ENCODE measurements at places on chromosomes 6 and 20. TPM values are rescaled to one million over a fixed set of nuclear protein-coding genes. Genes with fewer than 3 reads are reported as not detected.

DNA sequence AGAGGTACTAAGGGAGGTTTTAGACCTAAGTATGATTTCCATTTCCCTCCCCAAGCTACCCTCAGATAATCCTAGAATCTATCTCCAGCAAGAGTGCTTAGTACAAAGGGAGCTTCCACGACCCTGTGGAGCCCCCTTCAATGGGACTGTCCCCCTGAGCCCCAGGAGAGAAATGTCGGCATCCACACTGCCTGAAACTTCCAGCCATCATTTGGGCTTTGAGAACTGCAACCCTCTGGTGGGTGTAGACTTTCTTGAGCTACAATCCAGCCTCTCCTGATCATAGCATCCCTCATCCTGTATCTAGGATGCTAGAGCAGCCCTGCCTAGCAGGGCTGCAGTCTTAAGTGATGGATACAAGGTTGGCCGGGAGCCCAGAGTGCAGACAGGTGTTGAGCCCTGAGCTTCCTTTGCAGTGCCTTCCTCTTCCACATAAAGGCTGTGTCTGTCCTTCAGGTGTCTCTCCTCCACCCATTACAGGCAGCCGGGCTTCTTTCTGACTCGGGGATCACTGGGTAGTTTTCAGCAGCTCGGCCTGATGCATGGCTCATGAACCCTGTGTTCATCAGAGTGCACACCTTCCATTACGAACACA lies 424.5 kb downstream of the PREX1 start:
- H3K27me3 ChIP-seq, result no peaks in the 10 kb centered on the region
- no peak overlapping the region for H3K4me3 ChIP-seq
- no peak for DNase-seq
- no peaks in the 10 kb centered on the region for H3K36me3 ChIP-seq

Gene PNPLA1
- not detected for total RNA-seq

DNA sequence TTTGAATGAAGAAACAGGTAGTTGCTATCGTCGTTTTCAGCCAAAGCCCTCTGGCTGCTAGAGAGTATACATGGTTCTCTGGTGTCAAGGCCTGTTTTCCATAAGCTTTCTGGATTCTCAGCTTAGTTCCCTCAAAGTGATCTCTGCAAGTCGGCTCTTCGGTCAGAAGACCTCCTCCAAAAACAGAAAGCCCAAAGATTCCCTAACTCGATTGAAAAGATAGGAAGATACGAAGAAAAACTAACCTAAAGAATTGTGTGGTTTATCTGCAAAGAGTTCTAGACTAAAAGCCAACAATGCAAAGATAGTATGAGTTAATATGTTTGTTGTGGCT lies 545 bp upstream of the ASCC3 start:
- peak overlapping the region; percentile 85 for H3K27ac ChIP-seq
- H3K27me3 ChIP-seq, result no peaks in the 10 kb centered on the region
- DNase-seq, result no peak
- H3K4me3 ChIP-seq, result peak overlapping the region; percentile 87

DNA sequence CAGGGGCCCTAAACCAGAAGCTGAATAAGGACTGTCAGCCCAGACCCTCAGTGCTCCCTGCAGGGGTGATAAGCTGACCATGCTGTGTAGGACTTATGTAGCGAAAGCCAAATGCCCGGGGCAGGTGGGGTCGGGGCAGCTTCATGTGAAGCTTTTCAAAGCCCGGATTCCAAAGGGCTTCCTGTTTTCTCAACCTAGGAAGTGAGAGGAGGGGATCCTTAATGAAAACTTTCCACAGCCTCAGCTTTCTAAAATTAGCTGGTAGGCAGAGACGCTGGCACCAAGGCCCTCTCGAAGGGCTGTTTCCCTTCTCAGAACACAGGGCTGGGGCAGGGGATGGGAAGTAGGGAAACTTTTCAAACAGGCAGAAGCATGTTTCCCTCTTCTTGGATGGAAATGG lies 148.9 kb downstream of the NFATC2 start:
- DNase-seq, result no peak
- peak overlapping the region; percentile 44 for H3K27ac ChIP-seq
- H3K36me3 ChIP-seq, result no peaks in the 10 kb centered on the region

Gene NINL
- total RNA-seq, result 0.24 TPM

- H3K4me3 ChIP-seq, result no peak overlapping the region
- no peaks in the 10 kb centered on the region for H3K36me3 ChIP-seq
- H3K27me3 ChIP-seq, result no peaks in the 10 kb centered on the region
- no peak overlapping the region for H3K27ac ChIP-seq
Observed at GRCh38 chr20:40319056-40319455, 370.0 kb downstream of the MAFB start.

DNA sequence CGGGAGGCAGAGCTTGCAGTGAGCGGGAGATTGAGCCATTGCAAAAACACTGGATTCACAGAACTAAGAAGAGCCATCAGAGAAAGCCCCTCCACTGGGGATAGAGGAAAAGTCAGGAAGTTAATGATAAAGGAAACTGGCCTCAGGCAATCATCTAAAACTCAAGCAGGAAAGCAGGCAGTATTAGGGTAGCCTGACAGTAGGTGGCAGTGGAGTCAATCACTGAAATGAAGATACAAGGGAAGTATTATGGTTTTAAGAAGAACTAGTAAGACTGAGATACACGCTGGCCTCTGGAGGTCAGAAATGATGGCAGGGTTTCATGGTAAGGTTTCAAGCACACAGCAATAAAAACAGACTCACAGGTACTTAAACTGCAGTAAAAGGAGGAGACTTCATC lies 578.3 kb downstream of the HACE1 start:
- no peaks in the 10 kb centered on the region for H3K27me3 ChIP-seq
- no peak overlapping the region for H3K27ac ChIP-seq
- H3K4me1 ChIP-seq, result no peaks in the 10 kb centered on the region
- H3K36me3 ChIP-seq, result no peaks in the 10 kb centered on the region
- no peak overlapping the region for H3K4me3 ChIP-seq
- DNase-seq, result no peak

GRCh38 chr20:25012616-25013189 lies 20.2 kb upstream of the APMAP start:
- H3K27me3 ChIP-seq, result no peaks in the 10 kb centered on the region
- peak overlapping the region; percentile 56 for H3K27ac ChIP-seq
- no peaks in the 10 kb centered on the region for H3K36me3 ChIP-seq
- H3K4me3 ChIP-seq, result no peak overlapping the region
- H3K4me1 ChIP-seq, result peaks cover 23% of the 10 kb centered on the region
- DNase-seq, result no peak

- peak overlapping the region; percentile 80 for H3K27ac ChIP-seq
- H3K4me3 ChIP-seq, result peak overlapping the region; percentile 93
- H3K4me1 ChIP-seq, result peaks cover 16% of the 10 kb centered on the region
- no peaks in the 10 kb centered on the region for H3K36me3 ChIP-seq
Observed at GRCh38 chr6:73451223-73452106, 632 bp downstream of the CGAS start.

DNA sequence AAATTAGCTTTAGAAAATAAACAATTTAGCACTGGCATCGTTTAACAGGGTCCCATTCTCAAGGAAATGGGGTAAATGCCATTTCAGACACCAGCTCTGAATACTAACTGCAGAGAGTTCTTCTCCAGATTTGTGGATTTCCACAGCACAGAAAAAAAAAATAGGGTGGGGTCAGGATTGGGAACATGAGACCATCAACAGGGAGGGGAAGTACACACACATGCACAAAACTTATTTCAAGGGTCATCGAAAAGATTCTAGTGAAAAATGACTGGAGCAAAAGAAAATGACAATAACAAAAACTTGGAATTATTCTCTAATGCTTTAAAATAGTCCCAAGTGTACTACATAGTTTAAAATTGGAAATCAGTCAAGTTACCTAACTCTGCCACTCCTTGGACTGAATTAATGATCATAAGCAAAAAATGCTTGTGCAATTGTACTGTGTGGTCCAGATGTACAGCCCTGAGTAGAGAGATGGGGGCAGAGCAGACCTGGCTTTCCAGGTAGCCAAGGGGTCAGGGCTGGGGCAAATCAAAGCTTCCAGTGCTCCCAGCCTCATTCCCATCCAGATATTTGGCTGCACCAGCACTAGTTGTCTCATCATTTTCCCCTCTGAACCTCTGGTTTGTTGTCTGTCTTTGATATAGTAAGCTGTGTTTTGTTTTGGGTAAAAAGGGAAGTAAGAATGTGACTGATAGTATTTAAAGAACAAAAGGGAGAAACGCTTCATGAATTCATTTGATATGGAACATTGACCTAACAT lies 152.4 kb downstream of the SOBP start:
- no peaks in the 10 kb centered on the region for H3K36me3 ChIP-seq
- no peaks in the 10 kb centered on the region for H3K27me3 ChIP-seq
- no peak overlapping the region for H3K4me3 ChIP-seq

GRCh38 chr6:38483526-38483925 lies 156.2 kb downstream of the BTBD9 start:
- DNase-seq, result no peak
- no peak overlapping the region for H3K27ac ChIP-seq
- no peaks in the 10 kb centered on the region for H3K27me3 ChIP-seq
- H3K4me3 ChIP-seq, result no peak overlapping the region
- peaks cover 19% of the 10 kb centered on the region for H3K4me1 ChIP-seq
- H3K36me3 ChIP-seq, result no peaks in the 10 kb centered on the region

- no peak overlapping the region for H3K27ac ChIP-seq
- no peak for DNase-seq
- H3K4me3 ChIP-seq, result no peak overlapping the region
- H3K4me1 ChIP-seq, result peaks cover 10% of the 10 kb centered on the region
- no peaks in the 10 kb centered on the region for H3K36me3 ChIP-seq
Observed at GRCh38 chr20:8664778-8665177, 404.1 kb upstream of the PLCB4 start.

Gene TMEM30A
- total RNA-seq, result 31.7 TPM

Gene THBD
- total RNA-seq, result 9.0 TPM

Gene HLA-DOB
- 0.36 TPM for total RNA-seq

DNA sequence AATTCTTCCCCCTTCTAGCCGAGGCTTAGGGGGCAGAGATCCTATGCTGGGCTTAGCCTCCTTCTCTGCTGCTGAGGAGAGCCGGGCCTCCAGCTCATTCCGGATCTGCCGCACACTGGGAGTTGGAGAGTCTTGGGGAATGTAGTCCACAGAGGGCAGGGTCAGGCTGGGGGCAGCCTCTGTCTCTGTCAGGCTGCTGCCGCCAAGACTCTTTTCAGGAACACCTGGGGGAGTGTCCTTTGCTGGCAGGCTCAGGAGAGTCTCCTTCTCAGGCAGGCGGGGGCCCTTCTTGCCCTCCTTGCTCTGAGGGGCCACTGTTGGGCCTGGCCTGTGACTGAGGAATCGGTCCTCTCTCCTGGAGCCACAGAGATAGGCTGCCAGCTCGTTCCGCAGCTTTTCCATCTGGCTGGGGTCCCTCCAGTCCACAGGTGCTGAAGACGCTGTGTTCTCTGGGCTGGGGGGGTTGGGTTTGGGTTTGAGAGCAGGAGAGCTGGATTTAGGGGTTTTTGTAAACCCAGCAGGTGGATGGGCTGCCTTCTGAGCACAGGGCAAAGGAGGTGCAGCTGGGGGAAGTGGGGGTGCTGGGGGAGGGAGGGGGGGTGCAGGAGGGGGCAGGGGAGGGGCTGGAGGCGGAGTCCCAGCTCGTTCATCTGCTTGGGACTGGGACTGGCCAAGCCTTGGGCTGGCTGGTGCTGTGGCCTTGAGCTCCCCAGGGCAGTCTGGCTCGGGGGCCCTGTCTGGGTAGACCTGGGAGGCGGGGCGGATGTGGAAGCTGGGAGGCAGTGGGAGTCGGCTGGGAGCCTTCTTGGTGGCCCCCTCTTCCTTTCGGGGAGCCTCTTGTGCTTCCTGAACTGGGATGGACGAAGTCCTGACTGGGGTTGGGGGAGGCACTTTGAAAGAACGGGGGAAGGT lies 36.1 kb downstream of the C6orf132 start:
- H3K36me3 ChIP-seq, result no peaks in the 10 kb centered on the region
- no peak overlapping the region for H3K27ac ChIP-seq
- DNase-seq, result no peak
- peaks cover 5% of the 10 kb centered on the region for H3K27me3 ChIP-seq
- H3K4me3 ChIP-seq, result no peak overlapping the region

Gene CTCFL
- total RNA-seq, result not detected

DNA sequence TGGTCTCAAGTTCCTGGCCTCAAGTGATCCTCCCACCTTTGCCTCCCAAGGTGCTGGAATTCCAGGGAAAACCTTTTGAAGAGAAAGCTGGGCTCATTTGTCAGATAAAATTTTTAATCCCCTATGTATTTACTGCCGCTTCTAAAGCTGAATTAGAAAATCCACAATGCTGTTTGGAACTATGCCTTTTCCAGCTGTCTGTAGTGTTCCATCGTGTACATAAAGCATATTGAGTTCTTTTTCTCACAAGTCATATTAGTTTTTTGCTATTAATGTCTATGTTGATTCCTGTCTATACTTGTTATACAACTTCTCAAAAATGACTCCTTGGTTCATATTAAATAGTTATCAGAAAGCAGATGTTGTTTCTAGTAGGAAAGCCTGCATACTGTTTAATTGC lies 47.1 kb downstream of the PEX7 start:
- H3K27ac ChIP-seq, result no peak overlapping the region
- no peak overlapping the region for H3K4me3 ChIP-seq
- no peaks in the 10 kb centered on the region for H3K4me1 ChIP-seq
- no peaks in the 10 kb centered on the region for H3K27me3 ChIP-seq
- H3K36me3 ChIP-seq, result no peaks in the 10 kb centered on the region
- no peak for DNase-seq

- H3K27me3 ChIP-seq, result no peaks in the 10 kb centered on the region
- H3K27ac ChIP-seq, result no peak overlapping the region
- no peak overlapping the region for H3K4me3 ChIP-seq
Observed at GRCh38 chr6:52015953-52016352, 71.5 kb downstream of the PKHD1 start.

DNA sequence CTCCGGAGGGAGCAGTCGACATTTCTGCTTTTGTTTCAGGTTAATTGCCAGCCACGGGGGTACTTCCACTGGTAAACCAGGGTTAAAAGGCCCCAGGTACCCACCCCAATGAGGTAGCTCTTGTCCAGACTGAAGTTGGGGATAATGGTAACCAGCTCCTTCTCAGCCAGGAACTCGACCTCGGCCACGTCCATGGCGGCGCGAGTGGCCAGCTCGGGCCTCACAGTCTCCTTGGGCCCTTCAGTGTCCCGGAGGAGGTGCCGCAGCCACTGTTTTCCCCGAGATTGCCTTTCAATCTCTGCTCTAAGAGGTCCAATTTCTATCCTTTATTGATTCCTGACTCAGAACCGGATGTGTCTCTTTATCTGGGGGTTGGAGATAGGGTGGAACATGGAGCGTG lies 13.7 kb downstream of the ARHGAP40 start:
- H3K36me3 ChIP-seq, result no peaks in the 10 kb centered on the region
- H3K27me3 ChIP-seq, result peaks cover 6% of the 10 kb centered on the region
- H3K4me3 ChIP-seq, result no peak overlapping the region
- DNase-seq, result no peak
- no peaks in the 10 kb centered on the region for H3K4me1 ChIP-seq

Gene PTCRA
- total RNA-seq, result not detected

DNA sequence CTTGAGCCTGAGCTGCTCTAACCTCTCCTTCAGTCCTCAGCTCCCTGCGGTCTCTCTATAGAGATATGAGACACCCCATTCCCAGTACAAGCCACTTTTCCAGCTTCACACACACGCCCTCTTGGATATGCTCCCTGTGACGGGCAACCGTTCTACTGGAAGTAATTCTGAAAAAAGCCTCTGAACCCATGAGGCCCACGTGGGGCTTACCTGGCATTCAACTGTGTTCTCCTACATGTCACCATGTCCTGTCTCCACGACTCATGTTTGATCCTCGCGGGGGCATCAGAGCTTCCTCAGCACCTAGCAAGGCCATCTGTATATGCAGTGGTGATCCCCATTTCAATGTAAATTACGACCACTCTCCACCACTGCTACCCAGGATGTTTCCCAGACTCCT lies 69.2 kb upstream of the DUSP22 start:
- no peak overlapping the region for H3K27ac ChIP-seq
- no peaks in the 10 kb centered on the region for H3K36me3 ChIP-seq
- no peaks in the 10 kb centered on the region for H3K4me1 ChIP-seq

GRCh38 chr6:135183002-135183531 lies 2.0 kb downstream of the MYB start:
- H3K27me3 ChIP-seq, result peaks cover 35% of the 10 kb centered on the region
- H3K36me3 ChIP-seq, result no peaks in the 10 kb centered on the region
- H3K27ac ChIP-seq, result no peak overlapping the region
- peak overlapping the region; percentile 58 for H3K4me3 ChIP-seq
- no peak for DNase-seq
- peaks cover 25% of the 10 kb centered on the region for H3K4me1 ChIP-seq

Data from gastrocnemius medialis (tissue), 4 donors.